ENCODE measurements at places on chromosomes 2 and 18. TPM values are rescaled to one million over a fixed set of nuclear protein-coding genes. Genes with fewer than 3 reads are reported as not detected.

The CSRNP3 gene
- total RNA-seq = 0.48 TPM

The CD207 gene
- not detected for total RNA-seq

The GPR155 gene
- 1.7 TPM for total RNA-seq

The ARHGEF4 gene
- 50.6 TPM for total RNA-seq

The SGPP2 gene
- total RNA-seq = 31.6 TPM

The ATOH8 gene
- not detected for total RNA-seq

The NPPC gene
- total RNA-seq = not detected

The CCDC150 gene
- 4.6 TPM for total RNA-seq

All from tracheal epithelial cell (primary cell).